ENCODE measurements at places on chromosomes 13 and 19. TPM values are rescaled to one million over a fixed set of nuclear protein-coding genes. Genes with fewer than 3 reads are reported as not detected.

DNA sequence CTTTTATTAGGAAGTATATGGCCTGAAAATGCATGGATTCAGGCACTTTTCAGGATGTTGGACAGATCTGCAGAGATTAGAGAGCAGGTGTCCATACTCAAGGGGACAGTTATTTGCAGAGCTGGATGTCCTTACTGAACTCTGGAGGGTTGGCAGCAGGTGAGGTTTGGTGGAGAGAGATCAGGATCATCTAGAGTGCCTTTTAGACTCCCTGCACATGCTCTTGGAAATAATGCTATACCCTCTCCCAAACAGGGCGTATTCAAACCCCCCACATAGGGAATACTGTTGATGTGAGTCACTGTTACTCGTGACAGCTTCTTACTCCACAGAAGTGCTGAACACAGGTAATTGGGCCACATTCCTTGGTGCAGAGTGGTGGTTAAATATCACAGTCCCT is 725.7 kb upstream of the SGCG start:
- DNase-seq = no peak

- no peak for DNase-seq
Measured at GRCh38 chr13:106172176-106172905, 363.1 kb downstream of the EFNB2 start.

DNA sequence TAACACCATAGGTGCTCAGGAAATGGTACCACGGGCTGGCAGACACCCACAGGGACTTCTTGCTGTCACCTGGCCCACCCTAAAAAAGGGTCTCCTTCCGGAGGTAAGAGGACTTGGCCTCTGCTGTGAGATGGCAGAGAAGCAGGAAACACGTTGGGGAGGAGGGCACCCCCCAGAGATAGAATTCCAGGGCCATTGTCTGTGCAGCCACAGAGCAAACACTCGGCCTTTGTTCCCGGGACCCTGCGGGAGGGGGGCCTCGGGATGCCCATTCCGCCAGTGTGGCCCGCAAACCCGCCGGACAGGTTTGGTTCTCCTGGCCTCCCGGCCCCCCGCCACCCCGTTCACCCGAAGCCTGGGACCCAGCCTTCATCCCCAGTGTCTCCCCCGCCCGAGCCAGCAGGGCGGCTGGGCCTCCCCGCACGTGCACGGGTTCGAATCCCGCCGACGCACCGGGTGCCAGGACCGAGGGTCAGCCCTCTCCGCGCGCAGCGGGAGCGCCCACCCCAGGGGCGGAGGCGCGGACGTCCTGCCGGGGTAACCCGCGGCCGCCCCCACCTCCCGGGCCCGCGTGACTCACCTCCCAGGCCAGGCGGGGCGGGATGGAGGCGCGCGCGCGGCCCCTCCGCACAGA is 714 bp downstream of the PLPP2 start:
- peak; percentile 63 for DNase-seq

- no peak for DNase-seq
Measured at GRCh38 chr13:21149568-21149967, 26.8 kb downstream of the SKA3 start.

DNA sequence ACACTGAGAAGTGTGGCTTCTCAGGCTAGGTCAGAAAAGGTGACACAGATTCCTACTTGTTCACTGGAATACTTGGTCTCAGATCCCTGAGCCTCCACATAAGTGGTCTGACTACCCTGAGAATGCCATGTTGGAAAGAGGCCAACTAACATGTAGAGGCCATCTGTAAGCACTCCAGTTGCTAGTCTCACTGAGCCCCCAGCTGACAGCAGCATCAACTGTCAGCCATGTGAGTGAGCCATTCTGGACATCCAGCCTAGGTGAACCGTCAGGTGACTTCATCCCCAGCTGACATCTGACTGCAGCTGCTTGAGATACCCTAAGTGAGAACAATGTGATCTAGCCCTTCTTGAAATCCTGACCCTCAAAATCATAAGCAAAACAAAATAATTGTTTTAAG is 18.1 kb upstream of the ARL11 start:
- no peak for DNase-seq

ZNF100 gene
- polyA plus RNA-seq = 1.1 TPM
